ENCODE measurements at places on chromosomes 5 and 9. TPM values are rescaled to one million over a fixed set of nuclear protein-coding genes. Genes with fewer than 3 reads are reported as not detected.

Gene GABBR2
- total RNA-seq: not detected

GRCh38 chr5:11683666-11684065 lies 220.6 kb downstream of the CTNND2 start:
- no peak for DNase-seq
- no peaks in the 10 kb centered on the region for H3K4me1 ChIP-seq
- H3K36me3 ChIP-seq: no peaks in the 10 kb centered on the region
- H3K27me3 ChIP-seq: no peaks in the 10 kb centered on the region
- no peak overlapping the region for H3K27ac ChIP-seq
- no peak overlapping the region for H3K4me3 ChIP-seq

Gene PCDHB11
- total RNA-seq: not detected

- no peak overlapping the region for H3K27ac ChIP-seq
- H3K36me3 ChIP-seq: no peaks in the 10 kb centered on the region
- H3K4me1 ChIP-seq: no peaks in the 10 kb centered on the region
- H3K4me3 ChIP-seq: no peak overlapping the region
These were observed 545.3 kb upstream of the PTPRD start for GRCh38 chr9:11158063-11158462.

Gene ZDHHC11B
- 1.1 TPM for total RNA-seq

GRCh38 chr5:37615184-37615583 lies 224.7 kb downstream of the GDNF start:
- no peaks in the 10 kb centered on the region for H3K27me3 ChIP-seq
- DNase-seq: no peak
- H3K27ac ChIP-seq: no peak overlapping the region
- H3K36me3 ChIP-seq: peaks cover 16% of the 10 kb centered on the region
- no peaks in the 10 kb centered on the region for H3K4me1 ChIP-seq

GRCh38 chr5:95668728-95669127 lies 14.1 kb downstream of the SPATA9 start:
- H3K4me3 ChIP-seq: no peak overlapping the region
- H3K4me1 ChIP-seq: no peaks in the 10 kb centered on the region
- no peaks in the 10 kb centered on the region for H3K36me3 ChIP-seq
- no peak for DNase-seq

GRCh38 chr9:6960777-6961176 lies 203.0 kb downstream of the KDM4C start:
- no peaks in the 10 kb centered on the region for H3K27me3 ChIP-seq
- H3K36me3 ChIP-seq: peaks cover 6% of the 10 kb centered on the region
- no peak for DNase-seq
- H3K4me3 ChIP-seq: no peak overlapping the region
- no peak overlapping the region for H3K27ac ChIP-seq

- H3K27ac ChIP-seq: peak overlapping the region; percentile 27
- no peak for DNase-seq
- H3K4me1 ChIP-seq: peaks cover 98% of the 10 kb centered on the region
- H3K4me3 ChIP-seq: no peak overlapping the region
These were observed 12.1 kb upstream of the TNFAIP8 start for GRCh38 chr5:119343766-119344165.

Data from naive thymus-derived CD8-positive, alpha-beta T cell (primary cell).